AML-193 (cell line): ENCODE measurements at places on chromosomes 7 and 10.

GRCh38 chr10:69872323-69872722, 70.6 kb downstream of the COL13A1 start:
- DNase-seq = no peak

- no peak for DNase-seq
These were observed 94.7 kb downstream of the DYNC2I1 start for GRCh38 chr7:158950914-158951635.

- DNase-seq = no peak
These were observed 138.9 kb upstream of the FERD3L start for GRCh38 chr7:19284136-19284535.

DNA sequence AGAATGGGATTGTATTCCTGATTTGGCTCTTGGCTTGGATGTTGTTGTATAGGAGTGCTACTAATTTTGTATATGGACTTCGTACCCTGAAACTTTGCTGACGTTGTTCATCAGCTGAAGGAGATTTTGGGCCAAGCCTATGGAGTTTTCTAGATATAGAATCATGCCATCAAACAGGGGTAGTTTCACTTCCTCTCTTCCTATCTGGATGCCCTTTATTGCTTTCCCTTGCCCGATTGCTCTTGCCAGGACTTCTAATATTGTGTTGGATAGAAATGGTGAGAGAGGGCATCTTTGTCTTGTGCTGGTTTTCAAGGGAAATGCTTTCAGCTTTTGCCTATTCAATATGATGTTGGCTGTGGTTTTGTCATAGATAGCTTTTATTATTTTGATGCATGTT, 92.3 kb downstream of the CCDC7 start:
- no peak for DNase-seq

DNA sequence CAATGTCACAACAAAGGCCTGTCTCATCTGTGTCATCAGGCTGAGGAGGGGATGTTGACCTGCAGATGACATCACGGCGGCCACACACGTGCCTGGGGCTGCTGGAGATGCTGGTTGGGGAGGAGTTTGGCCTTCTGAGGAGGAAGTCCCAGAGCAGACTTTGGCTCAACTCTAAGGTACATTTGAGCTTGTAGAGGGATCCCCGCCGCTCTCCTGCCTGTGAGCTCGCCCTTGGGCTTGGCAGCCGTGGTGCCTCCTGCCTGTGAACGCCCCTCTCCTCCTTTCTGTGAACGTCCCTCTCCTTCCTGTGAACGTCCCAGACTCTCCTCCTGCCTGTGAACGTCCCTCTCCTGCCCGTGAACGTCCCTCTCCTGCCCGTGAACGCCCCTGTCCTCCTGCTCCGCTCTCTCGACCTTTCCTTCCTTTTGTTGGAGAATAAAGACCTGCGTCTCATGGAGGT, 176.4 kb downstream of the DNAJB6 start:
- DNase-seq = no peak

- no peak for DNase-seq
These were observed 149.6 kb downstream of the BICC1 start for GRCh38 chr10:58662314-58662713.

GRCh38 chr7:21617916-21618390, 75.1 kb downstream of the DNAH11 start:
- no peak for DNase-seq

- DNase-seq = no peak
These were observed 72.1 kb downstream of the RNF133 start for GRCh38 chr7:122626785-122627184.

- no peak for DNase-seq
These were observed 217.0 kb upstream of the ADARB2 start for GRCh38 chr10:1954300-1954699.

GRCh38 chr7:139767561-139767982, 10.2 kb downstream of the HIPK2 start:
- peak; percentile 89 for DNase-seq

DNA sequence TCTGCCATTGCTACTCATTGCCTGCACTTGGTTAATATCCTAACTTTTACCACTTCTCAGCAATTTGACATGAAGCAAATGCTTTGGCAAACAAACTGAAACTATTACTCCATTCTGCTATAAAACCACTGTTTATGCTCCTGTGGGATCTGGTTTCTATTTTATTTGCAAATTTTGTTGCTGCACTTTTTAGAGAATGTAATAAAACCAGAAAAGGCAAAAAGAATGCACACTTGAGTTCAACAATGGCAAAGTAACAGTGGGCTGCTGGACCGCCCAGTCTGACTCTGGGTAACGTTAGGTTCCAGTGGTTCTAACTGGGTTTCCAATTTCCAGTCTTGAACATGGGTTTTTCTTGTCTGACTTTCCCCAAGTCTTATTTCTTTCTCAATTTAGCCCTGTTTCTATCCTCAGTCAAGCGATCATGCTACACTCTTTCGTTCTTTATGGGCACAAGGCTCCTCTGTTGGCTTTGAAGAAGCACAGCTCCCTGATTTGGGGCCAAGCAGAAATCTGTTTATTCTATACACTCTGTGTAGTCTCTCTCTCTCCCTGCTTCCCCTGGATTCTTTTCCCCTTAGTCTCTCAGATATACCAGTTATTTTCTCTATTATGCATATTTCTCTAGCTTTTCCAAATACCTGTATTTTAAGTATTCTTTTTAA, 129.2 kb upstream of the FAM3C start:
- no peak for DNase-seq
